Stimulated activated CD8-positive, alpha-beta memory T cell treated with anti-CD3 and anti-CD28 coated beads, Interleukin-7, amount 100 ng/mL, for 48 hours (primary cell): ENCODE measurements at places on chromosomes 3 and 15.

- no peak for DNase-seq
These were observed 116.7 kb downstream of the XXYLT1 start for GRCh38 chr3:195154111-195154791.

DNA sequence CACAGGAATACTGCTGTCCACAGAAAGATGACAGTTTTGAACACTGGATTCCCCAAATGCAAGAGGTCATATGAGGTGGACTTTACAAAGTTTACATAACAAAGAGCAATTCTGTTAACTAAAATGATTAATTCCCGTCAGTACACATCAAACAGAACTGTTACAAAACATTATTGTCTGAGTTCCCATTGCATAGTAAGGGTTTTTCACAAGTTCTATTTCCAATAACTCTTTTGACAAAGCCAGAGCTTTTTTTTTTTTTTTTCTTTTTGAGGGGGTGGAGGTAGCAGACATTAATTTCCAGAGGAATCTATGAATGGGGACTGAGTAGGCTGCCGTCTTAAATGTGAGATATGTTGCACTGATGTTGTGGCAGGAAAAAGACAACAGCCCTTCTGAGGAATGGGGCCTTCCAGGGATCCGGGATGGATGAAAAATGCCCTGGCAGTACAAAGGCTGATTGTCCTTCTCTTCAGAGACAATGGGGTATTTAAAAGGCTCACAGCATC lies 178.1 kb upstream of the KBTBD8 start:
- DNase-seq, result no peak

- DNase-seq, result no peak
These were observed 126.8 kb downstream of the RORA start for GRCh38 chr15:61102281-61102680.

- DNase-seq, result no peak
These were observed 44.1 kb downstream of the CTXND1 start for GRCh38 chr15:80207887-80208286.

- no peak for DNase-seq
These were observed 43.3 kb downstream of the CPN2 start for GRCh38 chr3:194307849-194308248.

- no peak for DNase-seq
These were observed 11.5 kb upstream of the NEK10 start for GRCh38 chr3:27380433-27381357.

DNA sequence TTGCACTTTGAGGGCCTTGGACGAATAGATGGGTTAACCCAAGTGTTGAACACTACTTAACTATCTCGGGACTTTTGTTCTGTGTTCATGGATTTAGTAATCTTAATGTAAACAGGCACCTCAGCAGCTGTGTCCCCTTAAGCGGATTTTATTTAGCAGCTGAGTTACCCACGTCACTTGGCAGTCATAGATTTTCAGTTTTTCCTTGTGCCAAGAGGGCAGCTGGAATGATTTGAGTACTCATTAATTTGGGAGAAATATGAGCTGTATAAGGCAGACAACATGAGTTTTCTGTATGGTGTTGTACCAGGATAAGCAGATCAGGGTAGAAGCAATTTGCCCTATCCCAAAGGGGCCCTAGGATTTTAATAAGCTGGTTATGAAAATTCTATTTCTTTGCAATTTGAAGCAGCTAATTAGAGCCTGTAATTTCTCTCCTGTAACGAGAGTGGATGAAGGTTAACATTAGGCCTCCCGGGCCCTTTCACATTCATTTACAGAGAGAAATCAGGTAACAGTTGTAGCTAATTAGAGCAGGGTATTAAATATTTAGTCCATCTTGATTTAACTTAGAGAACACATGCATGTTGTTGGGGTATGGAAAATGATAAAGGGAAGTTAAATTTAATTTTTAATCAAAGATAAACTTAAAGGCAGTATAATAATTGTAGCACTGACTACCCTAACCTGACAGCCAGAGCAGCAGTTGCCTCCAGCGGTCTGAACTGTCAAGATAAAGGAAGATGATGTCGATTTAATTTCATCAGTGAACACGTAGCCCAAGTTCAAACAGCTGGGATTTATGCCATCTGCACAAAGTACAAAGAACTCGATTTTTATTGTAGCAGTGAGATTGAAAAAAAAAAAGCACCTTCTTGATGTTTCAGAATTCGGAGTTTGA lies 194.5 kb downstream of the LRTM1 start:
- no peak for DNase-seq

- no peak for DNase-seq
These were observed 264.7 kb downstream of the ZBBX start for GRCh38 chr3:167115331-167115934.

DNA sequence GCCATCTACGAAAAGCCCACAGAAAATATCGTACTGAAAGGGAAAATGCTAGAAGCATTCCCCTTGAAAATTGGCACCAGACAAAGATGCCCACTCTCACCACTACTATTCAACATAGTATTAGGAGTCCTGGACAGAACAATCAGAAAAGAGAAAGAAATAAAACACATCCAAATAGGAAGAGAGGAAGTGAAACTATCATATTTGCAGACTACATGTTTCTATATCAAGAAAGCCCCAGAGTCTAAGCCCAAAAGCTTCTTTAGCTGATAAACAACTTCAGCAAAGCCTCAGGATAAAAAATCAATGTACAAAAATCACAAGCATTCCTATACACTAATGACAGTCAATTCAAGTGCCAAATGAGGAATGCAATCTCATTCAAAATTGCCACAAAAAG lies 15.6 kb downstream of the OR5K3 start:
- DNase-seq, result no peak

GRCh38 chr15:29162411-29162810 lies 107.2 kb downstream of the NSMCE3 start:
- DNase-seq, result no peak

DNA sequence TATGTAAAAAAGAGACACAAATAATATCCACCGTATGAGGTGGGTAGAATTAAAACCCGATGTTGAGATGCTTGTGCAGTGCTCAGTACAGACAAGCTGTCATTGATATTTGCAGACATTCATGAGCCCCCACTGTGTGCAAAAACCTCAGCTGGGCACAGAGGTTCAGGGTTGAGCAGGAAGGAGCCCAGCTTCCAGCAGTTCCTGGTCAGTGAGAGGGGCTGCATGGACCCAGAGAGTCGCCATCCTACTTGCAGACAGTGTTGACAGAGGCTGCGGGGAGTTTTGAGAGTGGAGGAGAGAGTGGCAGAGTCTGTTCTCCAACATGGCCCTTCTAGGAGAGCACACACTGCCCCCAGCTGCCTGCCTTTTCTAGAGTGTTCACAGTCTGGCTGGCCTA lies 6.1 kb upstream of the LTF start:
- no peak for DNase-seq

DNA sequence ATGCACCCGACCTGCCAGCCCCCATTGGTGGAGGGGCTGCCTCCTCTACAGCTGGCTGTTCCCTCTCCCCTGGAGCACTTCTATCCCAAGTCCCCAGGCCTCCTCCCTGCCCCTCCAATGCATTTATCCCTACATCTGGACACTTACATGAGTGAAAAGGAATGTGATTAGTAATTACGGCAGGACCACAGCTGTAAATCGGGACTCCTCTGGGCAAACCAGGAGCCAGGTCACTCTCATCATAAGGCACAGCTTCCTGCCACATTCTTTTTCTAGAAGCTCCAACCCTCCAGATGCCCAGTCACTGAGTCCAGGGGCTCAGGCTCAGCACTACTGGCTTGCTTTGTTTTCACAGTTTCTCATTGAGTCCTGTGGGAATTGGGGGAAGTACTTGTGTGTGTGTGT lies 54.3 kb downstream of the IL20RB start:
- no peak for DNase-seq

- DNase-seq, result no peak
These were observed 442.6 kb upstream of the PDZRN3 start for GRCh38 chr3:74067296-74067695.

GRCh38 chr3:194787072-194787471 lies 101.4 kb downstream of the FAM43A start:
- DNase-seq, result no peak

- no peak for DNase-seq
These were observed 294.6 kb downstream of the NTRK3 start for GRCh38 chr15:87961851-87962420.

DNA sequence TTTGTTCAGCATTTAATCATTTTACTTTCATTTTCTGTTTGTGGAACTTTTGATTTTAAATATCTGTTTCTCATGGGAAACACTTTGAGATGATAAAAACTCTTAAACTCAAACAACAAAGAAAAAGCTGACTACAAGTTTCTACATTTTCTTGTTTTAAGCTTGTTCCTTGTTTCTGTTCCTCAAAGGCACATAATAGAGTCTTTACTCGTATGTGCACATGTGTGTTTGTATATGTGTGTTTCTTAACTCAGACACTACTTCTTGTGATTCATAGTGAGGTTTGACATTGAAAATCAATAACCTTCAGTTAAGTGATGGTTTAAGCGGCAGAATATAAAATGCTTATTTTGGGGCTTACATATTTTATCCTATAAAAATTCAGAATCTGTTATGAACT lies 786.7 kb upstream of the EPHA6 start:
- no peak for DNase-seq

DNA sequence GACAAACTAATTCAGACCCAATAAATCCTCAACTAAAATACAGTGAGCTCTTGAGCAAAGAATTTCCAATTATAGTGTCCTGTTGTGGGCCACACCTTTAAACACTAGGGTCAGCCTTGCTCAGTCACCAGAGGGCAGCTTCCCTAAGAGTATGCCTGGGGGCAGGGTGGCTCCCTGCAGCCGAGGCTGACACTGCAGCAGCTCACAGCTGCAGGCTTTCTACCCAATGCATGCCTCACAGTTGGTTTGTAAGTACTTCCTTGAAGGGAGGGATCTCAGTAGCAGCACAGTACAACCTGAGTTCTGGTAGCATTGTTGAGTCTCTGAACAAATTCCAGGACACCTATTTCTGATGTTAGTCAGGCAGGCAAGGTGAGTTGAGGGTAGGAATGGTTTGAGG lies 335.6 kb downstream of the TUSC7 start:
- DNase-seq, result no peak

DNA sequence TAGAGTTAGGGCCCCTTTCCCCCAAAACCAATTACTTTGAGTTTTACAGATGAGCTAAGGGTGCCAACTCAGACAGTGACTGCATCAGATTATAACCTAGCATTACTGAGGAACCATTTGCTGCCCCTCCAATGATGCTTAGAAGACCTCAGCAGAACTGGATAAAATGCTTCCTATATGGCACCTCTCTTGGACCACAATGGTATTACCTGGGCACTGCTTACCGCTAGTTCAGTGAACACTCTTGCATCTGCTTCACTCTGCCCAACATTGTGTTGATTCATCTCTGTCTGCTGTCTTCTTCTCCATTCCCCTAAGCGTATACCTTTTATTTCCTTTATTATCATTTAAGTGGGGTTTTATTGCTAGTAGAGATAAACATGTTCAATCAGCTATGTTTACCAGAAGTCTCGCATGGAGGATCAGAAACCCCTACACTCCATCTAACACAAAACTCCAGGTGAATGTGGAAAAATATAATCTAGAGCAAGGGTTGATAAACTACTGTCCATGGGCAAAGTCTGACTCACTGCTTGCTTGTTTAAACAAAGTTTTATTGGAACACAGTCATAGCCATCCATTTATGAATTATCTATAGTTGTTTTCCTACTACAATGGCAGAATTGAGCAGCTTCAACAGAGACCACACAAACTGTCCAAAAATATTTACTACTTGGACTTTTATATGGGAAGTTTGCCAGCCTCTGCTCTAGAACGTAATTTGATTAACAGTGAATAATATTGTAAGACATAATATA lies 100.2 kb upstream of the PTX3 start:
- no peak for DNase-seq

DNA sequence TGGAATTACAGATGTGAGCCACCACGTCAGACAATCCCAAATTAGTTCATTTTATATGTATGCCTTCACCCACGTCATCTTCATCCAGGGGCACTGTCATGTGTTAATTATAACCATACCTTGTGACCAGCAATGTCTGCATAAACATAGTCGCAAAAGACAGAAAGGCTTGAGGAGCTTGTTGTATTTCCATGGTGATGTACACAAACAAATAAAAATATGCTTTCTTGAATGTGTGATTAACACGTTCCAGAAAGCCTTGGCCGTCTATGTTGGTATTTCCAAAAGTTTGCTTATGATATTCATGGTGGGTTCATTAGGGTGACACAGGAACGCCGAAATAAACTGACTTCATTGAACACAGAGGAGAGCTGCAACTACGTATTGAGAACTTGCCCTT lies 524.7 kb upstream of the ZNF717 start:
- no peak for DNase-seq

DNA sequence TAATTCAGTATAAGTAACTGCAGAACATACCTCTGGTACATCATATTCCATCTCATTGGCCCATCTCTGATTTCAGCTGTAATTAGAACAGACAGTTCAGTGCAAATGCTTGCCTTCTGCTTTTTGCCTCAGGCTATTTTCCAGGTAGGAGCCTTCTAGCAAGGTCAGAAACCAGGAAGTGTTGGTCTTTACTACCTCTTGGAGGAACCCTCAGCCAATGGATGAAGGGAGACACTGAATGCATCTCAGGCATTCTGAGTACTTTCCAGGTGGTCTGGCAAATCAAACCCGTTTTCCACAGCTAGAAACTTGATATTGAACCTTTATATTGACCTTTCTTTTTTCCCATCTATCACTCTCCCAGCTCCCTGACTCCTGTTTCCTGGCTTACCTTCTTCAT lies 348.5 kb upstream of the SOX2 start:
- no peak for DNase-seq

GRCh38 chr3:32841867-32842470 lies 24.2 kb downstream of the TRIM71 start:
- DNase-seq, result no peak

DNA sequence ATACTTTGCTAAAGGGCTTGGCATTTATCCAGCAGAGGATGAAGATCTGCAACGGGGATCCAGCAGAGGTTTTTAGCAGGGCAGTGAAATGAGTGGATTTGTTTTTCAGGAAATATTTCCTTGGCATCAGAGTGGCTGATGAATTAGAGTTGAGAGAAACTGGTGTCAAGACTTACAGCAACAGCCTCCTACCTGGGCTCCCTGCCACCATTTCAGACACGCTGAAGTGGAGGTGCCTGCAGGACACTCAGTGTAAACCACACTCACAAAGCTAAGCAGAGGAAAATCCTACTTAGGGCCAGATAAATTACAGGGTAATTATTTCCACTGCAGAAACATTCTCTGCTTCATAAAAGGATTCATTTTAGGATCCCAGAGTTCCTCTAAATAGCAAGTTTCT lies 519.7 kb downstream of the FGF12 start:
- DNase-seq, result no peak

GRCh38 chr3:111315930-111316587 lies 225.9 kb upstream of the CD96 start:
- no peak for DNase-seq

DNA sequence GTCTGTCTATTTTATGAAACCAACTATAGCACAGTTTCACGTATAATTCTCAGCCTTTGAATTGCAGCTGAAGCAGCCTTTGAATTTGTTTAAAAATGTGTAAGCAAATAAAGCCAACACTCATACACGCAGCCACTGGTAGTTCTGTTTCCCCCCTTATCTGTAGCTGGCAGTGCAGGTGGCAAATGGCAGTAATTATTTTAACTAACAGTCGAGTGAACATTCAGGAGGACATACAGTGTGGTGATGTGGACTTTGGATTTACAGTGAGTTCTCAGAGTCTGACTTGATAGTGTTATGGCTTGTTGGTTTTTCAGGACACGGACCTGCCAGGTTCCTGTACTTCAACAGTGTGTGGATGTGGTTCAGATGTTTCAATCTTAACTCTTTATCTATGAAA lies 64.0 kb upstream of the SKOR1 start:
- no peak for DNase-seq

- DNase-seq, result no peak
These were observed 13.3 kb downstream of the NECTIN3 start for GRCh38 chr3:111084911-111085310.

GRCh38 chr15:72908713-72909112 lies 125.2 kb upstream of the ADPGK start:
- DNase-seq, result no peak
